ENCODE measurements at places on chromosomes 12 and 14.

DNA sequence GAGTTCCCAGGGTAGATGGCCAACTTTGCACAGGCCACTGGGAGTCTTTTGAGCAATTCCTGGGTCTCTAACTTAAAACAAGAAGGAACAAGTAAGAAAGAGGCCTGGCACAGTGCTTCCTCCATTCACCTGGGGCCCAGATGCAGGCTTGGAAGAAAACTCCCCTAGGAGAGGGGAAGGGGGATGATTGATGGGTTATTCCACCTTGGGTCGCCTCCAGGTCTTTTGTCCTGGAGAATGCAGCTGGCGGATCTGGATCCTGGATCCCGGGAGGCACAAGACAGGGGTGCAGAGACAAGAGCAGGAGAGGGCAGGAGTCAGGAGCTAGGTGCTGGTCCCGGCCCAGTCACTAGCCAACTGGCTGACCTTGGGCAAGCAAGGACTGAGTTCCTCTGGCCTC, 74.5 kb downstream of the ESRRB start:
- no peak for DNase-seq

DNA sequence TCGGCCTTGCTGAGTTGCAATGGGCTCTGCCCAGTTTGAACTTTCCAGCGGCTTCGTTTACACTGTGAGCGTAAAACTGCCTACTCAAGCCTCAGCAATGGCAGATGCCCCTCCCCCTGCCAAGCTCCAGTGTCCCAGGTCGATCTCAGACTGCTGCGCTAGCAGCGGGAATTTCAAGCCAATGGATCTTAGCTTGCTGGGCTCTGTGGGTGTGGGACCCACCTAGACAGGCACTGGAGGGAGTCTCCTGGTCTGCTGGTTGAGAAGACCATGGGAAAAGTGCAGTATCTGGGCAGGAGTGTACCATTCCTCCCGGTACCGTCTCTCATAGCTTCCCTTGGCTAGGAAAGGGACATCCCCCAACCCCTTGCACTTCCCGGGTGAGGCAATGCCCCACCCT, 88.2 kb downstream of the KLHL28 start:
- no peak for DNase-seq

- peak; percentile 70 for DNase-seq
These were observed 47.2 kb upstream of the PLXNC1 start for GRCh38 chr12:94100990-94101737.

GRCh38 chr12:110948041-110948440, 27.7 kb upstream of the MYL2 start:
- no peak for DNase-seq

DNA sequence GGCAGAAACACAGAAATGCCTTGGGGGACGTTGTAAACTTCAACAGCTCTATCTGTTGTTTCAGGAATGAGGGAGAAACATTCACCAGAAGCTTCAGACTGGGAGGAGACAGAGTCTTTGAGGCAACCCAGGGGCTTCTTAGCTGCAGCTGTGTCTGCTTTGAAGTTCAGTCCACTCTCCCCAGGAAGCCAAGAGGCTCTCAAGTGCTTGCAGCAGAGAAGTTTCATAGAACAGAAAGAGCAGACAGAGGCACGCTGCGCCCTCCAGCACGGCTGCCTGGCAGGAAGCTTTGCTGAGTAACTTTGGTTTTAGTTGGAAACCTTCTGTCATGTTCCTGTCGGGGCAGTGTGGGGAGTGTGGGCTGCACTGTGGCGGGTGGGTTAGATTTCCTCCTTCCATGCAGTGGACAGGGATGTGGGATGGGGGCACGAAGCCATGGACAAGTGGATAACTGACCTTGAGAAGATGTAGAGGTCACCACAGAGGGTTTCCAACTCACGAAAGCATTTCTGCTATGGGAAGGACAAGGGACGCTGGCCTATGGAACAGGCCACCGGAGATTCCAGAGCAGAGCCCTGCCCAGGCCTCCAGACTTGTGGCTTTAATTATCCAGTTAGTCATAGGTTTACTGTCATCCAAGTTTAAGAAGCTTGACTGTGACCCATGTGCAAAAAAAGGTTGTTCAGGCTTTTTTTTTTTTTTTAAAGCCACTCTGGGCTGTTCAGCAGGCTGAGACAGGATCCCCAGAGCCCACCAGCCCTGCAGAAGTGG, 107.7 kb downstream of the ARF6 start:
- DNase-seq = no peak

DNA sequence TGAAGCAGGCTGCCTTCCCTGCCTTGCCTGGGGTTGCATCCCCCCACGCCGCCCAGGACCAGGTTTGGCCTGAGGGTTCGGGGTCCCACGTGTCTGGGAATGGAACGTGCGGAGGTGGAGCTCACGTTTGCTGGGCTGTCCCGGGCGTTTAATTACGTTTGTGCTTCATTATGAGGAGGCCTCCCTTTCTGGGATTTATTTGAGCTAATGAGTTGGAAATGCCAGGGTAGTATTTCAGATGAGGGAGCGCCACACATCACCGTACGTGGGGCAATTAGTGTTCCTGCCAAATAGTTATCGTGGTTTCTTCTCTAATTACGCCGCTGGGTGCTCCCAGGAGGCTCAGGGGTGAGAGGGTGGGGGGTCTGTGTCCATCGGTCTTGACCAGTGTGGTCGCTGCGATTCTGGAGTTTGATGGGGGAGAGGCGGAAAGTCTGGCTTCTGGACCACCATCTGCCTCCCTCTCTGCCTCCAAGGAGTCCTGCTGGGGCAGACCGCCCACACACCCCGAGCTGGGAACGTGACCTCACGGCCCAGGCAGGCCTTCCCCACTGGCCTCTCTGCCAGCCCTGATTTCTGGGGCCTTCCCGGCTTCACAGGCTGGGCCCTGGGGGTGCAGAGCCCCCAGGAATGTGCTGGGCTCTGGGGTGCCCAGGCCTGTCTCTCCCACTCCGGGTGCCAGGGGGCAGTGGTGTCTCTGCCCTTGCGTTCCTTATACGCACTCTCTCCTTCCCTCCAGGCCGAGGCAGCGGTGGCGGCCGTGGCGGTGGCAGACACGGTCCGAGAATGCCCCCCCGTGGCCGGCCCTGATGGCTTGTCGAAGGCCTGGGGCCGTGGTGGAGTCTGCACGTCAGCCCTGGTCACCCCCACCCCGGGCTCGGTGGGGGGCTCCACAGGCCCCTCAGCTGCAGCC, 18.9 kb downstream of the KIF26A start:
- no peak for DNase-seq
